Skeletal muscle cell (primary cell): ENCODE measurements at places on chromosomes 16 and 17.

GRCh38 chr16:4433228-4433627 is 7.6 kb downstream of the DNAJA3 start:
- DNase-seq: no peak

GRCh38 chr17:50371526-50371925 is 1.5 kb downstream of the MRPL27 start:
- no peak for DNase-seq

- no peak for DNase-seq
Measured at GRCh38 chr17:5785338-5785737, 201.0 kb upstream of the NLRP1 start.

DNA sequence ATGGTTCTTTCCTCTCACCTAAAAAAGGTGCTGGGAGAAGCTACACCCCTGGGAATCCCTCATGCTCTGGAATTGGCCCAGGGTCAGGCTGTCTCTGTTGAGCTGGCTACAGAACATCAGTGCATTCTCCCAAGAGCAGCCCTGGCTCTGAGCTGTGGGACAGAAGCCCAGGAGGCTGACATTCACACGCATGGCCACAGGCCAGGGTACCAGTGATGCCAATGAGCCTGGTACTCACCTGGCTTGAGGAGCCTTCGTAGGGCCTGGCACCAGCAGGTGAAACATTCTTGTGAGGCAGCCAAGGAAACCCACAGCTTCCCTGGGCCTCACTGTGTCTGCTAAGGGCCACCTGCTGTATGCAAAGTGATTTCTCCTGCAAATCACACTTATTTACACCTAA is 121.7 kb upstream of the CCL2 start:
- no peak for DNase-seq

DNA sequence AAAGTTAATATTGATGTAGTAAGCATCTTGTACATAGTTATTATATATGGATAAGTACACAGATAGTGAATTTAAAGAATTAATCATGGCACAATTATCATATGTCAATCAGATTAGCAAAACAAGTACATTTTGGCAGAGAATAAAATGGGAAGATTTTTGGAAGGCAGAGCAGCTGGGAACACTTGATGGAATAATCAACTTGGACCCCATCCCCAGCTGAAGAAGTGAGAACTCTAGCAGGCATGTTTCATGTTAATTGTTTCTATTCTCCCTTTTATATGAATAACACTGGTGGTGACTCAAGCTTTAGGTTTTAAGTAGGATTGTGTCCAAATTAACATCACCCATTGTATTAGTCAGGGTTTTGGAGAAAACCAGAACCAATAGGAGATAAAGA is 198.7 kb downstream of the KCNJ2 start:
- DNase-seq: no peak

- no peak for DNase-seq
Measured at GRCh38 chr17:6361733-6362132, 73.2 kb downstream of the AIPL1 start.

- peak; percentile 73 for DNase-seq
Measured at GRCh38 chr16:70804153-70804733, 3.3 kb upstream of the VAC14 start.

DNA sequence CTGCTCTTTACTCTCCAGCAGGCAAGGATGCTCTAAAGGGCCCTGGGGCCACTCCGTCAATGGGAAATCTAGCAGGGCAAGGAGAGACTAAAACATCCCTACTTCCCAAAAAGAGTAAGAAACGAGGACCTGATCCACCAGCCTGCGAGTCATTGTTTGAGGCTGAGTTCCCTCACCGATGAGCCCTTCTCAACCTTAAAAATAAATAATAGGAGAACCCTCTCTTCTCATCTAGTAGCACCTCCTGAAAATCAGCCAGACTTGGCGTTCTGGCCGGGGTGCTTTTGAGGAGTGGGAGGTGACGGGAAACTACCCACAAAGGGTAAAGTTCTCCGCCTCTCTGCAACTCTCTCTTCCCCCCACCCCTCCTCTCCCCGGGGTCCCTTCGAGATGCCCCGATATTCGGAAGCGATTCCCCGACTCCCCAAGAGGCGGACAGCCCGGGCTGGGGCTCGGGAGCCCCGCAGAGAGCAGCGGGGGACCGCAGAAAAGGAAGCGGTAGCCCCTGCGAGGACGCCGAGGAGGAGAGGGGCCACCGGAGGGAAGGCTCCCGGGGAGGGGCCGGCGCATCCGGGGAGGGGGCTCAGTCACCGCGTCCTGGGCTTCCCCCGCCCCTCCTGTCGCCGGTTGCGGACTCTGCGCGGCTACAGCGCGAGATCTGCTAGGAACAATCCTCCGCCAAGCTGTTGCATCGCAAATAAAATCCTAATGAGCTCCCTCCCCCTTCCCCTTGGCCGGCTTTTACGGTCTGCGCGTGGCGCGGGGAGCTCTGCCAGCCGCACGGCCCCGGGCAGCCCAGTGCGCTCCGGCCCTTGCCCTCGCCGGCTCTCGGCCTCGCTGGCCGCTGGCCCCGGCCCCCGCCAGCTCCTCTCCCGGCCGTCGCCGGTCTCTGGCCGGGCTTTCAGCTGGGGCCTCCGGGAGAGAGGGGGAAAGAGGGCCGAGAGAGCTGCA is 1.3 kb downstream of the HOXB9 start:
- DNase-seq: no peak

GRCh38 chr17:40265337-40265736 is 22.3 kb upstream of the CDC6 start:
- no peak for DNase-seq

- DNase-seq: no peak
Measured at GRCh38 chr16:58096249-58096648, 32.9 kb downstream of the CFAP20 start.

DNA sequence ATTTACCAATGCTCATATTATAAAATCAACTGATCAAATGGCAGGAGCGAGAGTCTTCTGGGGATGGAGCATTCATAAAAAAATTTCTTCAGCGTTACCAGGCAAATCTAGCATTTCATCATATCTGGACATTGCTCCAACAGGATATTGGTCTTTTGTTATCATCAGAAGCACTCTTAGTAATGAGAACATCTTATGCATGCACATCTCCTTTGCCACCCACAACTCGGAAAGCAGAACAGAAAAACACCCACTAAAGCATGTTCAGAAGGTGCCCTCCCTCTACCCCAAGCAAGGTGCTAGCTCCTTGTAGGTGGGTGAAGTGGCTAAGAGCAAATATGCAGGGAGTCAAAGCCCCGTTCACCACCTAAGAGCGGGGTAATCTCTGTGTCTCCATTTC is 18.9 kb downstream of the ARHGAP17 start:
- no peak for DNase-seq

DNA sequence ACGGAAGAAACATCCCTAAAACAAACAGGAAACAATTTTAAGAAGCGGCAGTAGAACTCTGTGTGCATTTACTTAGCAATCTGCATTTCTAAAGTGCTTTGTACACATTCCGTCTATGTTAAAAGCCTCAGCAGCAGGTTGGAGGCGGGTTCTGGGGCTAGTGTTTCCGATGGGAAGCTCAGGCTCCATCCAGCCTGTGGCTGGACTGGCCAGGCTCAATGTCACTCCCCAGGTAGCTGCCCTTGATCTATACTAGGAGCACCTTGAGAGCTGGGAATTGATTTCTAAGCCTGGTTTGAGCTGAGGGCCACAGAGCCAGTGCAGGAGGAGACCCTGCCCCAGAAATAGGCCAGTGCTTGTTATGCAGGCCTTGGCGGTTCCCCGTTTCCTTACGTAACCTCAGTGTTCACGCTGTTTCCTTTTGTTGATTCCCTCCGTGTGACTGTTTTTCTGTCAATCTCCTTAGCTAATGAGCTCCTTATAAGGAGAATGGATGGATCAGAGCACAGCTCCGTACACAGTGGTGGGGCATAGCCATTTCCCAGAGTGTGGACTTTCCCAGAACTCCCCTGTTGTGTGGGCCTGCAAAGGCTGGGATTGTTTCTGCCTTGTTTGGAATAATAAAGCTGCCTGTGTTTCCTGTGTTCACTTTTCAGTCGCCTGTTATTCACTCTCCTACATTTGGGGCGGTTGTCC is 21.4 kb downstream of the ADORA2B start:
- no peak for DNase-seq

DNA sequence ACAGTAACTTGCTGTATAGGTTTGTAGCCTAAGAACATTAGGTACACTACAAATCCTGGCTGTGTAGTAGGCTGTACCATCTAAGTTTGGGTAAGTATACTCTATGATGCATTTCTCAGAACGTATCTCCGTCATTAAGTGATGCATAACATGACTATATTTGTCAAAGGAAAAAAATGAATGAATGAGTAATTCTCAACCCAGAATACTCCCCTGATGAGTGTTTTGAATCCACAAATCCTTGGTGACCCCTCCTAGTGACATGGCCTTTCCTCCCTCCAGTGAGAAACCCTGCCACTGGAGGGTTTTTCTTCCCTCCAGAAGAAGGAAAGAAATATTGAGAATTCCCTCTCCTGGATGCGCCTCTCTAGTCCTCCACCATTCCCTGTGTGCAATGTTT is 24.0 kb upstream of the SALL1 start:
- no peak for DNase-seq
